ENCODE measurements at places on chromosomes 6 and 20.

DNA sequence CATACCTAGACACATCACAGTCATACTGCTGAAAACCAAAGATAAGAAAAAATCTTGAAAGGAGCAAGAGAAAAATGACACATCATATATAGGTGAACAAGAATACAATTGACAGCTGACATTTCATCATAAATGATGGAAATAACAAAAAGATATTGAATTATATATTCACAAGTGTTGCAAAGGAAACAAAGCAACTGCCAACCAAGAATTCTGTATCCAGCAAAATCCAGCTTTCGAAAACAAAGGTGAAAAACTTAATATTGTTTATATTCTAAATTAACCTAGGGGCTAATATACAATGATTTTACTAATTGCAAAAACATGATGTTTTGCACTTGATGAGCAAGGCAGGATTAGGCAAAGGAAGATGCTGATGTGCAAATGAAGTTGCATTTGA, 84.3 kb downstream of the MOXD1 start:
- DNase-seq: no peak

- DNase-seq: no peak
Observed at GRCh38 chr6:29679962-29680361, 990 bp downstream of the ZFP57 start.

DNA sequence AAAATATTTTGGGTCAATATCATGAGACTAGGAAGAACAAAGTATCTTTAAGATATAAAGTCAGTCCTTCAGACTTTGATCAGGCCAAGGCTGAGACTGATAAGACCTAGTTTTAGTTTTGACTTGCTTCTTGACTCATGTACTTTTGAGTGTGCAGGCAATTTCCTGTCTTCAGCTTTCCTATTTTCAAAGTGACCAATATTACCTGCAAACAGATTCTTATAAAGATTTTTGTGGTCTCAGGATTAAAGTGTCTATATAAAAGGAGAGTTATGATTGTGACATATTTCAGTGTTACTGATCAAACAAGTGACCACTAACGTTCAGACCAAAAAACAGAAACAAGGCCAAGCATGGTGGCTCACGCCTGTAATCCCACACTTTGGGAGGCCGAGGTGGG, 36.0 kb upstream of the AKIRIN2 start:
- no peak for DNase-seq

GRCh38 chr20:46207793-46208192, 89.7 kb downstream of the CD40 start:
- no peak for DNase-seq

- DNase-seq: peak; percentile 78
Observed at GRCh38 chr6:43771210-43771857, 1.3 kb downstream of the VEGFA start.

DNA sequence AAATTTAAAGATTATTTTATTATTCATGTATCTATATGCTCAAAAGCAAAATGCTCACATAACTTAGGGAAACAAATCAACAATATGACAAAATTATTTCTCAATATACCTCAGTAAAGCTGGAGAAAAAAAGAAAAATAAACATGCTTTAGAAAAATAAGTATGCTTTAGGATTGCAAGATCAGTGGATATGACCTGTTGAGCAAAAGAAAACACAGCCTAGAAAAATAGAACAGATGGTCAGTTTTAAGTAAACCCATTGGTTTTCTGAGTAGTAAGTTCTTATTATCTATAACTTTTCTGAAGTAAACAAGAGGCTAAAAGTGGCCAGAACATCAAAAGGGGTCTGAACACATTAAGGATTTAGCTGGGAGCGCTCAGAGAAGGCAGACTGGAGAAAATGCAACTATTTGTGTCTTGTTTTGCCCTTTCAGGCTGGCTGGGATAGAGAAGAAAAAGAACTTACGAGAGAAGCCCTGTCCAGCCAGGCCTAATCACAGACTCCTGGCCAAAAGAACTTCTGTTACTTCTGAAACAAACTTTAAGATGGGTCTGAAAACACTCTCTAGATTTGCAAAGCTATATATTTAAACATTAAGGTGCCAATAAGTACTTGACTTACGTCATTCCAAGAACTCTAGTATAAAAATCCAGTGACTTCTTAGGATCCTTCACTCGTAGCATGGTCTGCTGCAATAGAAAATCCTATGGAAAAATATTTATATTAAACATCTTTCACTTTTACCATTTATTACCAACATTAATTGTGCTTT, 16.5 kb downstream of the GLO1 start:
- no peak for DNase-seq

GRCh38 chr20:62938105-62938888, at the start of gene GID8:
Gene GID8, plus strand, starts transcription at chr20:62938147. Its CDS starts 3,356 bp downstream, at chr20:62941503.
- DNase-seq: peak; percentile 64
